Thoracic aorta (tissue), 2 donors: ENCODE measurements at places on chromosomes 7 and 10. TPM values are rescaled to one million over a fixed set of nuclear protein-coding genes. Genes with fewer than 3 reads are reported as not detected.

The CELF2 gene
- 73.5 TPM for total RNA-seq

- H3K27me3 ChIP-seq, result no peaks in the 10 kb centered on the region
- no peak for DNase-seq
- H3K27ac ChIP-seq, result no peak overlapping the region
- H3K4me3 ChIP-seq, result peak overlapping the region; percentile 85
- no peaks in the 10 kb centered on the region for H3K36me3 ChIP-seq
Observed at GRCh38 chr7:65251851-65252620, 121.6 kb upstream of the ZNF92 start.

GRCh38 chr7:90988516-90988915 lies 275.7 kb upstream of the FZD1 start:
- H3K4me1 ChIP-seq, result no peaks in the 10 kb centered on the region
- H3K4me3 ChIP-seq, result no peak overlapping the region
- H3K36me3 ChIP-seq, result no peaks in the 10 kb centered on the region
- no peak overlapping the region for H3K27ac ChIP-seq
- no peaks in the 10 kb centered on the region for H3K27me3 ChIP-seq
- no peak for DNase-seq

DNA sequence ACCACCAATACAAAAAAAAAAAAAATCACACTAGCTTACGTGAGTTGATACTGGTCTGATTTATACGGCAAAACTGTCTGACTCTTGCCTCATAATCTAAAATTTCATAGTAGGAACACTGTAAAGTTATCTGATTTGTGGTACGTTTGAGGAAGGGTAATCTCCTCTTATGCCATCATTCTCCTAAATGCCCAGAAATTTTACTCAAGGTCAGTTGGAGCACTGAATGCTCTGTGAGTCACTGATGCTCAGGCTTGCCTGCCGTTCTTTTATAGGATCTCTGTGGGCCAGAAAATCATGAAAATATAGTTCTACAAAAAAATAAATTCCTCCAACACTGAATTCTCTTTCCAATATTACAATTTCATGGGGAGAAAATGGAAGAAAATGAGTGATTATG lies 135.7 kb downstream of the PDE1C start:
- no peaks in the 10 kb centered on the region for H3K4me1 ChIP-seq
- H3K27me3 ChIP-seq, result no peaks in the 10 kb centered on the region
- no peak for DNase-seq
- no peaks in the 10 kb centered on the region for H3K36me3 ChIP-seq

DNA sequence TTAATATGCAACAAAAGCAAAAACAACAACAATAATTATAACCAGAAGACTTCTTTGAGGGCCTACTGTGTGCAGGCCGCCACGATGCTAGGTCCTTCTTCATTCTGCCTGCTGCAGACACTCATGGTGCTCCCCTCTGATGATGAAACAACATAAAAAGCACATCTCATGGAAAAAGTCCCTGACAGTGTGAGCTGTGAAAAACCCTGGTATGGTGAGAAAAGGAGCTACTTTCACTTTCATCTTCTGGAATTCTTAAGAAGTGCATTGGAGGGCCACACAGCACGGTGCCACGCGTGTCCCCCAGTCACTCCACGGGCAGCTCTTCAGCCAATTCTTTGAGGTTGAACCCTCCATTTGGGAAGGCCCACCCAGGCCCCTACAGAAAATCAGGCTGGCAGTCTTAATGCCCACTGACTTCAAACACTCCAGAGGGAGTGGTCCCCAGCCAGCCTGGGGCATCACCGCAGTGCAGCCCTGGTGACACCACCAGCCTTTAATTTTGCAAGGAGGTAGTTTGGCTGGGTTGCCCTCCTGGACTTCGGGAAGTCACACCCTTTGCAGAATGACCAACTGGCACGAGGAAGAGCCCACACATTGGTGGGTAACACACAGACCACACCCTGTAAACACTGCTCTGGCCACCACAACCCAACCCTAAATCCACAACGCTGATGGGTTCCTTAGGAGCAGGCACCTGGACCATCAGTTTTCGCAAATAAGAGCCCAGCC lies 7.7 kb downstream of the KCNMA1 start:
- no peaks in the 10 kb centered on the region for H3K36me3 ChIP-seq
- peaks cover 26% of the 10 kb centered on the region for H3K4me1 ChIP-seq
- no peaks in the 10 kb centered on the region for H3K27me3 ChIP-seq
- H3K4me3 ChIP-seq, result peak overlapping the region; percentile 36
- DNase-seq, result no peak
- peak overlapping the region; percentile 62 for H3K27ac ChIP-seq

GRCh38 chr10:119824299-119824698 lies 48.3 kb downstream of the MCMBP start:
- no peak overlapping the region for H3K27ac ChIP-seq
- no peaks in the 10 kb centered on the region for H3K27me3 ChIP-seq
- H3K4me1 ChIP-seq, result no peaks in the 10 kb centered on the region
- H3K36me3 ChIP-seq, result peaks cover 13% of the 10 kb centered on the region
- DNase-seq, result no peak

DNA sequence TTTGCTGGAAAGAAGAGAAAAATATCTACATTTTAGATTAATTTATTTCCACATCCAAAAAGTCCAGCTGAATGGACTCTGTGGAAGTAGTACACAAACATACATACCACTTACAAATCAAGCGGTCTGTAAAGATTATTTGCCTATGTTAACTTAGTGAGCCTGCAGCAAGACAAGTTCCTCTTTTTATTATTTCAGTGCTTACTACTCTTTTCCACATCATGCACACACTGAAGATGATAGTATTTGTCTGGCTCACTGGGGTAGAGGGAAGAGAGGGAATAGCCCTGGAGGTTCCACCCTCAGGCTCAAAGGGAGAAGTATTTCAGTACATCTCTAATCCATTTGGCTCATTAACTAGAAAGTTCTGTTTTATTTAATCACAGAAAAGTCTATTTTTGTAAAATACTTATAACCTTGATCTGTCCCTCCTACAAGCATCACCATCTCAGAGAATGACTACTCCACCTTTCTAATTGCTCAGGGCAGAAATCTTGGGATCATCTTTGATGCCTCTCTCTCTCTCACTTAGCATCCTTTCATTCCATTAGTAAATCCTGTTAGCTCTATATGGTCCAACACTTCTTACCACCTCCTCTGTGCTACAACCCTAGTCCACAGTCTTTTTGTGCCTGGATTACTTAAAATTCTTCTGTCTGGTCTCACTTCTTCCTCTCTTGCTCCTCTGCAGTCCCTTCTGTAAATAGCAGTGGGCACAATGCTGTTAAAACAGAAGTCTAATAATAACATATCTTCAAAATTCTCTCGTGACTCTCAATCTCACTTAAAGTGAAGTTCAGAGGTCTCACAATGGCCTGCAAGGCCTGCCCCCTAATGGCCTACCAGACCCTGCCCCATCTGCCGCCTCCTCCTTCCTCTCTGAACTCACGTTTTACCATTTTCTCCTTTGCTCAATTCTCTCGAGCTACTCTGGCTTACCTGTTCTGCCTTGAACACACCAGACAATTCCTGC lies 64.3 kb upstream of the CCDC6 start:
- no peaks in the 10 kb centered on the region for H3K36me3 ChIP-seq
- no peaks in the 10 kb centered on the region for H3K27me3 ChIP-seq
- DNase-seq, result no peak
- no peak overlapping the region for H3K4me3 ChIP-seq

GRCh38 chr10:96271016-96271815 lies at the start of gene BLNK:
Gene BLNK, minus strand, starts transcription at chr10:96271569. Its CDS starts 171 bp downstream, at chr10:96271398.
- H3K27me3 ChIP-seq, result no peaks in the 10 kb centered on the region
- peak within 1 kb of the TSS; percentile 78 for H3K27ac ChIP-seq
- peak within 1 kb of the TSS; percentile 64 for H3K4me3 ChIP-seq
- no peaks in the 10 kb centered on the region for H3K36me3 ChIP-seq
- peaks cover 44% of the 10 kb centered on the region for H3K4me1 ChIP-seq

GRCh38 chr10:75865413-75866299 lies 434.2 kb downstream of the LRMDA start:
- no peaks in the 10 kb centered on the region for H3K4me1 ChIP-seq
- DNase-seq, result no peak
- H3K4me3 ChIP-seq, result no peak overlapping the region
- H3K27me3 ChIP-seq, result no peaks in the 10 kb centered on the region
- H3K36me3 ChIP-seq, result no peaks in the 10 kb centered on the region

- H3K4me1 ChIP-seq, result peaks cover 15% of the 10 kb centered on the region
- H3K27ac ChIP-seq, result no peak overlapping the region
- no peak overlapping the region for H3K4me3 ChIP-seq
- no peaks in the 10 kb centered on the region for H3K36me3 ChIP-seq
- DNase-seq, result no peak
Observed at GRCh38 chr7:134701272-134701671, 54.6 kb downstream of the BPGM start.

DNA sequence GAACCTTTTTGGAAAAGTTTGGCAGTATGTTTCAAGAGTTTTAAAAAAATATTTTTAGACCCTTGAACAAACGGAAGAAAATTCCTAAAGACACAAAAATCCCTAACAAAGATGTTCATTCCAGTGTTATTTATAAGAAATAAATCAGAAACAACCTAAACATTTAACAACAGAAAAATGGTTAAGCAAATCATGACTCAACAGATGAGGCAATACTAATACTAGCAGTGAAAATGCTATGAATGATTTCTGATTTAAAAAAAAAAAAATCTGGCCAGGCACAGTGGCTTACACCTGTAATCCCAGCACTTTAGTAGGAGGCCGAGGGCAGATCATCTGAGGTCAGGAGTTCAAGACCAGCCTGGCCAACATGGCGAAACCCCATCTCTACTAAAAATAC lies 61.0 kb downstream of the ARHGAP12 start:
- DNase-seq, result no peak
- no peaks in the 10 kb centered on the region for H3K27me3 ChIP-seq
- no peaks in the 10 kb centered on the region for H3K36me3 ChIP-seq
- no peak overlapping the region for H3K27ac ChIP-seq
- no peak overlapping the region for H3K4me3 ChIP-seq
- no peaks in the 10 kb centered on the region for H3K4me1 ChIP-seq

DNA sequence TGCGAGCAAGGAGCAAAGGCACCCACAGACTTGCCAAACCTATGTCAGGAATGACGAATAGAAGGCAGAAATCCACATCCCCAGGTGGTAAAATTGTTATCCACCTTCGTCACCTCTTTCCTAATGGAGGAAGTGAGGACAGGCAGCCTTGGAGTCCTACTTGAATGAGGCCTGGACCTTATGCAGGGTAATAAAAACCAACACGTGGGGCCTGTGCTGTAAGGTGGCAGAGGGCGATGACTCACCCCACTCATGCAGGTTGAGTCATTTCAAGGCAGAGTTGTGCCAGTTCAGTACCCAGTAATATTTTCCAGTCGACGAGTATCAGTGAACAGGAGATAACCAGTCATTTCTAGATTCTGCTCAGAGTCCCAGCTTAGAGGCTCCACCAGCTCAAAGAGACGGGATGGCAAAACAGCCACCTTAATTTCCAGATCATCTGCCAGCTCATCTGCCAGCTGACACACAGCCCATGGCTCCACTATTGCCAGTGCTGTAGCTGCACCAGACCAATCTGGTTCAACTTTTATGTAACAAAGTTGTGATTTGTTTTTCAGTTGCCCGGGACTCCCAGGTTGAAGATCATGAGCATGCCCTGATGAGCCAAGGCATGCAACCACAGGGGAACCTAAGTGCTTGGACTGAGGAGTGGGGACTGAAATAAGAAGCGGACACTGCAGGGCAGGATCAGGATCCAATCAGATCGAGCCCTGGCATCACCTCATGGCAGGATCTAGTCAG lies 176.2 kb upstream of the ITGB1 start:
- no peaks in the 10 kb centered on the region for H3K27me3 ChIP-seq
- no peaks in the 10 kb centered on the region for H3K36me3 ChIP-seq
- peak; percentile 59 for DNase-seq
- no peak overlapping the region for H3K4me3 ChIP-seq
- peaks cover 3% of the 10 kb centered on the region for H3K4me1 ChIP-seq

GRCh38 chr10:46250481-46250880 lies 36.3 kb upstream of the ANTXRL start:
- no peaks in the 10 kb centered on the region for H3K36me3 ChIP-seq
- H3K4me1 ChIP-seq, result peaks cover 1% of the 10 kb centered on the region
- DNase-seq, result no peak
- H3K27ac ChIP-seq, result no peak overlapping the region
- H3K27me3 ChIP-seq, result no peaks in the 10 kb centered on the region

GRCh38 chr7:70033226-70033625 lies 435.0 kb downstream of the AUTS2 start:
- no peaks in the 10 kb centered on the region for H3K4me1 ChIP-seq
- no peak overlapping the region for H3K4me3 ChIP-seq
- H3K27ac ChIP-seq, result no peak overlapping the region

DNA sequence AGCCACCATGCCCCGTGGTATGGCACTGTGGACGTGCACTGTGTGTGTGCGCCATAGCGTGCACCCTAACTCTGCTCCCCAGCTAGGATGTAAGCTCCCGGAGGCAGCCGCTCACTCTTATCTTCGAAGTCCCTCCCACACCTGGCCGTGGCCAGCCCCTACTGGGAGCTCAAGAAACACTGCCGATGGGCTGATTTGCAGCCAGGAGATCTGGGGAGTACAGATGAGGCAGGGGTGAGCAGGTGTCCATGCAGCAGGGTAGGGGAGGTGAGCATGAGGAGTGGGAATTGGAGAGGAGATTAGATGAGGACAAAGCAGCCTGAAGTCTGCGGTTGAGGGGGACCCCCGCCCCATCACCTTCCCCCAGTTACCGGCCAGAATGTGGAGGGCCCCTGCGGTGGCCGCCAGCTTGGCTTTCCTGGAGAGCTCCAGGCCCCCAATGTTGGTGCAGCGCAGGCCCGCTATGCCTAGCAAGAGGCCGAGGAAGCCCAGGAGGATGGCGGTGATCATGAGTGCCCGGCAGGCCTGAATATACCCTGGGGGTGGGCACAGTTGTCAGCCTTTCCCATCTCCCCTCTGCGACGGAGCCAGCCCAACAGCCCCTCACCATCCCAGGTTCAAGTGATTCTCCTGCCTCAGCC lies 3.6 kb downstream of the CLDN15 start:
- H3K36me3 ChIP-seq, result peaks cover 4% of the 10 kb centered on the region
- H3K27ac ChIP-seq, result no peak overlapping the region
- no peaks in the 10 kb centered on the region for H3K4me1 ChIP-seq
- no peak for DNase-seq
- H3K27me3 ChIP-seq, result no peaks in the 10 kb centered on the region

DNA sequence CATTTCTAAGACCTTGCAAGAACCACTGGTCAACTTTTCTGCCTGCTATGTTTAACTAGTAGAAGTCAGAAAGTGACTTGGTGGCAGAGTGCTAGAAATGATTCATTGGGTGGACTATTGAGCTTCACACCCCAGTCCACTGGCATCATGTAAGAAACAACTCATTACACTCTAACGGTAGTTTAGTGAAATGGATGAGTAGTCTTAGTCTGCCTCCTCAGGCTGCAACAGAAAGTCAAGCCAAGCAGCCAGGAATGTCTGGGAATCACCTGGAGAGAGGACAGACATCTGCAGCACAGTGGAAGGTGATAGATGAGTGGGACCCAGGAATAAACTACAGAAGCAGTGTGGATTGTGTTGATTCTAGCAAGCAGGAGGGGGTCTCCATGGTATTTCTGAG lies 125.4 kb downstream of the AUTS2 start:
- DNase-seq, result no peak
- no peaks in the 10 kb centered on the region for H3K36me3 ChIP-seq
- H3K27me3 ChIP-seq, result no peaks in the 10 kb centered on the region
- no peak overlapping the region for H3K4me3 ChIP-seq
- no peak overlapping the region for H3K27ac ChIP-seq
